ENCODE measurements at places on chromosomes 2 and 18. TPM values are rescaled to one million over a fixed set of nuclear protein-coding genes. Genes with fewer than 3 reads are reported as not detected.

The BCL11A gene
- 4.6 TPM for total RNA-seq

DNA sequence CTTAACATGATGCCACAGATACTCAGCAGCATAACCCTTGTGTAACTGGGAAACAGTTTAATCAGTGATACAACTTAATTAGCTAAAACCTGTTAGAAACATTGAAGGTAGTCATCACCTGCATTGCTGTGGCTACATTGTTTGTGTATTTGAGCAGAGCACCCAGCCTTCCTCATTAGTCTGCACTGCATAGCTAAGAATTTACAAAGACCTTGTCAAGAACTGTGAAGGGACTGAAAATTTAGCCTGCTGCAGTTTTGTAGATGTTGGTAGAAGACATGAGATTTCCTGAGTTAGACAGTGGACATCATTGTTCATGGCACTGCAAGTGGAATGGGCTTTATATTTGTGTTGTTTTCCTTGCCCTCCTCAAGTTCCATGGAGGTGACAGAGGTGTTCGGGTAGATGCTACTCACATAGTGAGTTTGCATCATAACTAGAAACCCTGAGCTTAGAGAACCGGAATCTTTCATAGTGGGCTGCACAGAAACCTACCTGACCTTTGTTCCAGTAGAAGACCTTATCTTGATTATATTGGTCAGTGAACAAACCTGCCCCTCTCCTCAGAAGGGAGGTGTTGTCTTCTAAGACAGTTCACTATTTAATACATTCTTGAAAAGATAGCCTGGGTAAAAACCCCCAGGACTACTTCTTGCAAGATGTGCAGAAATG lies 12.5 kb downstream of the VAPA start:
- no peaks in the 10 kb centered on the region for H3K36me3 ChIP-seq
- no peaks in the 10 kb centered on the region for H3K27me3 ChIP-seq
- peaks cover 28% of the 10 kb centered on the region for H3K4me1 ChIP-seq

DNA sequence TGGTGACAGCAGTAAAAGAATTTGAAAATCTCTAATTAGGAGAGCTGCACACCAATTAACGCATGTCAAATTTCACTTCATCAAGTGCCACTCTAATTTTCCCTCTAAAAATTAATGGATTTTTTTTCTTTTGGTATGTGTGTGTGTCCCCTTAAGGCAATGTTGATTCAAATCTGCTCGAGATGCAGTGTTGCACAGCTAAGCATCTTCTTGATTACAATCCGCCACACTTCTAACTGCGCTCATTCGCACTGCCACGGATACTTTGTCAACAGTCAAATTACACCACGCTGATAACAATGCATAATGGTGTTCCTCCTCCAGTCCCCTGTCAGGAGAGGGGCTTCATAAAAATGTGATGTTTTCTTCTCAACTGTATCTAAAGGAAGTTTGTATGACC lies 261.4 kb downstream of the MEIS1 start:
- DNase-seq, result peak; percentile 3
- H3K36me3 ChIP-seq, result no peaks in the 10 kb centered on the region
- H3K4me3 ChIP-seq, result no peak overlapping the region
- no peaks in the 10 kb centered on the region for H3K27me3 ChIP-seq

DNA sequence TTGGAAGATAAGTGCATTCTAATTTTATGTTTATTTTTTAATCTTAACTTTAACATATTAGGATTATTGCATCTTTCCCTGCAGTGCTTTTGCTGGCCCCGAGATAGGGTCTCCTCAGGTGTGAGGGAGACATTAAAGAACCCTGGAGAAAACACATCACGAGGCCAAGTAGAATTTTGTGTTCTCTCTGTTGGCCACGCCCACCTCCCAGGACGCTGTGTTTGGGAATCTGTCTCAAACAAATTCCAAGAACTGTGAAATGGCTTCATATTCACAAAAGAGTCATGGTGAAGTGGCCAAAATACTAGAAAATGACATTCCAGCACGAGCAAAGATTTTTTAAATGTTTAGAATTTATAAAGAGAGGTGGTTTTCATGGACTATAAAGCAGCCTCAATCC lies 27.3 kb downstream of the RNF144A start:
- H3K36me3 ChIP-seq, result no peaks in the 10 kb centered on the region
- H3K27me3 ChIP-seq, result no peaks in the 10 kb centered on the region
- H3K4me1 ChIP-seq, result no peaks in the 10 kb centered on the region
- DNase-seq, result no peak
- H3K27ac ChIP-seq, result no peak overlapping the region

GRCh38 chr2:46878886-46879285 lies 36.7 kb downstream of the MCFD2 start:
- no peaks in the 10 kb centered on the region for H3K36me3 ChIP-seq
- no peak overlapping the region for H3K4me3 ChIP-seq
- no peak for DNase-seq
- no peak overlapping the region for H3K27ac ChIP-seq
- peaks cover 15% of the 10 kb centered on the region for H3K4me1 ChIP-seq

DNA sequence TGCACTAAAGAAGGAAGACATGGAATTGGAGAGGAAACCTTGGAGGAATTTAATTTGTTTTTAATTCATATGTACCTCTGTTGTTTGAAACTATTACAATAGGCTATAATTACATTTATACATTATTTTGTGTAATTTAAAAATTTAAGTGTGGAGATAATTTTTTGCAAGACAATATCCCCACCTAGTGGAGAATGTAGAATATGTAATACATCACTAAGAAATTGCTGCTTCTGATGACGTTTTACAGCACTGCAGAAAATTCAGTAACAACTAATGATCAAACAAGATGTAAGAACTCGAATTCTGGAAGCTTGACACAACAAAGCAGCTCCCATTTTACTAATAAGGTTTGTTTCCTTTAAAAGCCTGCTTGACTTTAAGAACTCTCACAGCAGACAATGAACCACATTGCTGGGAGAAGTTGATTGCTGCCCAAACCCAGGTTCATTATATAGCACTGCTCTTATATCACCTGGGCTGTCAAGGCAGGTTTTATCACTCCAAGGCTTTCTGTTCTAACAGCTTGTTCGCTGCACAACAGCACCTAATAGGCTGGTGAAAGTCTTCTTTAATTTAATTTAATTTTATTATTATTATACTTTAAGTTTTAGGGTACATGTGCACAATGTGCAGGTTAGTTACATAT lies 53.4 kb downstream of the THADA start:
- H3K4me3 ChIP-seq, result no peak overlapping the region
- H3K27me3 ChIP-seq, result no peaks in the 10 kb centered on the region
- no peak for DNase-seq
- H3K36me3 ChIP-seq, result no peaks in the 10 kb centered on the region
- no peaks in the 10 kb centered on the region for H3K4me1 ChIP-seq

- peaks cover 18% of the 10 kb centered on the region for H3K4me1 ChIP-seq
- no peak overlapping the region for H3K4me3 ChIP-seq
These were observed 330.3 kb downstream of the TNS1 start for GRCh38 chr2:217672472-217672871.

DNA sequence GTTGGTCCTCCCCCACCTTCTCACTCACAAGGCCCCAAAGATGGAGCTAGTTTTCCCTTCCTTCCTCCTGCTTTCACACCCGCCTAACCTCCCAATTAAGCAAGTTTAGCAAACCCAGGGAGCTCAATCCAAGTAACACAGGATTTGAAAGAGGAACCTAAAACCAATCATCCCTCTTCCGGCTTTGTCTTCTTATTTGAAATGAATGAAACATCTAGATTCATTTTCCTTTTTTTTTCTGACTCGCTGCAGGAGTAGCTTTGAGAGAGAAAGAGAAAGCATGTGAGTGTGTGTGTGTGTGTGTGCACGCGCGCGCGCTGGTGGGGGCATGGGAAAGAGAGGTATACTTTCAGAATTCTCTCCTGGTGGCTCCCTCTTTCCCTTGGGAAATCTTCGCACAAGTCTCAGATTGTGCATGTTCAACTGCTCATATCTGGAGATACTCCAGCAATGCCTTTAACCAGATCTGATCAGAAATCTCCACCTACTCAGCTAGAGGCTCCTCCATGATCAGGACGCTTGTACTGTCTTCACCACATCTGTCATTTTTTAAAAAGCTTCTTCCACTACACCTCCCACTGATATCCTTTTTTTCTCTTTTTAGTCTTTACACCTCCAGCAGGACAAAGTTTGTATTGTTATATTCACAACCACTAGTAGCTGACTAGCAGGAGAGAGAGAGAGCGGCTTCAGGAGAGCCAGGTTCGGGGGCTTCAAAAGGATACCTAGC lies 1.7 kb downstream of the SLC8A1 start:
- no peak overlapping the region for H3K4me3 ChIP-seq
- no peak for DNase-seq
- peaks cover 14% of the 10 kb centered on the region for H3K4me1 ChIP-seq
- no peaks in the 10 kb centered on the region for H3K27me3 ChIP-seq

- no peaks in the 10 kb centered on the region for H3K27me3 ChIP-seq
- no peak overlapping the region for H3K4me3 ChIP-seq
- DNase-seq, result no peak
- H3K27ac ChIP-seq, result no peak overlapping the region
These were observed 4.5 kb downstream of the ITM2C start for GRCh38 chr2:230868947-230869913.

Measured in thyroid gland (tissue), 4 donors.